H4 (cell line): ENCODE measurements at places on chromosomes 13 and 19. TPM values are rescaled to one million over a fixed set of nuclear protein-coding genes. Genes with fewer than 3 reads are reported as not detected.

Gene CLEC4G
- total RNA-seq, result not detected in 2 replicates

Gene LILRA6
- not detected in 2 replicates for total RNA-seq

Gene ZNF528
- 12.0 and 20.0 TPM in 2 replicates for total RNA-seq

Gene MUC16
- total RNA-seq, result not detected in 2 replicates
